IPS DF 19.7 (cell line): ENCODE measurements at places on chromosomes 16 and 17.

DNA sequence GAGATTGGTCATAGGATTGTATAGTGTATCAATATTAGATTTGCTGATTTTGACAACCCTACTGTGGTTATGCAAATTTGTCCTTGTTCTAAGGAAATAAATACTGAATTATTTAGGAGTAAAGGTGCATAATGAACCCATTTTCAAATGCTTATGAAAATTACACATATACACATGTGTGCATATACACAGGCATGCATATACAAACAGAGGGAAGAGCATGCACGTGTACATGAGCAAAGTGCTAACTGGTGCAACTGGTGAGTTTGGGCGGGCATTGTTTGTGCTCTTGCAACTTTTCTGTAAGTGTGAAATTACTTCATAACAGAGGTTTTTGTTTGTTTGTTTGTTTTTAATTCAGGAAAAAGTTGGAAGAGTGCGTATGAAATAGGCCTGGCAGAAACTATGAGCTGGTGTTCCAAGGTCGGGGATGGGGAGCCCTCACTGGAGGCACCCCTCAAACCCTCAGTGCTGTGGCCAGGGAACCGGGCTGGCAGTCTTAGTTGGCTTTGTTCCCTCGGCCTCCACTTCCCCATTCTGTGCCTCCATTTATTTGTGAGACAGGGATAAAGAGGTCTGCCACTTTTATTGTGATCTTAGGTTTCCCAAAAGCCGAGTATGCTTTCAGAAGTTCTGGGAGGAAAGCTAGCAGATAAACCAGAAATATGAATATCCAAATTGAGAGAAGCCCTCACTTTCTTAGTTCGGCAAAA, 5.8 kb downstream of the DEXI start:
- DNase-seq = no peak

DNA sequence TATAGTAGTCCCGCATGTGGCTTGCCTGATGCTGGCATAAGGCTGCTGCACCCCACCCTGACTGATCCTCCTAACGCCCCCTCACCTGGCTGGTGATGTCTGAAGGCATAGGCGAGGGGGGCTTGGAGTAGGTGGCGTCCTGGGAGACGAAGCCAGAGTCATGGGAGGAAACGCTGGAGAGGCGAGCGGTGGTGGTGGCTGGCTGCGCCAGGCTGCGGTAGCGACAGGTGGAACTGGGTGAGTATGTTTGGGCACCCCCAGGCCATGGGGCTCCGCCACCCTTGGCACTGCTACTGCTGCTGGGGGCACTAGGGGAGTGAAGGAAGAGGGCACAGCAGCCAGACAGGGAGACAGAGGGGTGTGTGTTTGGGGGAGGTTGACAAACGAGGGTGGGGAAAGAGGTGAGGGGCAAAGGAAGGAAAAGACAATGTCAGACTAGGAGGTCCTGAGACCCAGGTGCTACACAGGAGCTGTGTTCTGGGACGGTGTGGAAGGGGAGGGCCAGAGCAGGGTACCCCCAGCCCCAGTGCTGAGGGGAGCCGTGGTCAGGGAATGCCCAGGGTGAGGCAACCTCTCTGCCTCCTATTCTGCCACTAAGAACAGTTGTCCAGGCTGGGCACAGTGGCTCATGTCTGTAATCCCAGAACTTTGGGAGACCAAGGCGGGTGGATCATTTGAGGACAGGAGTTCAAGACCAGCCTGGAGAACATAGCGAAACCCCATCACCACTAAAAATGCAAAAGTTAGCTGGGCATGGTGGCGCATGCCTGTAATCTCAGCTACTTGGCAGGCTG, 11.4 kb downstream of the MTSS2 start:
- no peak for DNase-seq

DNA sequence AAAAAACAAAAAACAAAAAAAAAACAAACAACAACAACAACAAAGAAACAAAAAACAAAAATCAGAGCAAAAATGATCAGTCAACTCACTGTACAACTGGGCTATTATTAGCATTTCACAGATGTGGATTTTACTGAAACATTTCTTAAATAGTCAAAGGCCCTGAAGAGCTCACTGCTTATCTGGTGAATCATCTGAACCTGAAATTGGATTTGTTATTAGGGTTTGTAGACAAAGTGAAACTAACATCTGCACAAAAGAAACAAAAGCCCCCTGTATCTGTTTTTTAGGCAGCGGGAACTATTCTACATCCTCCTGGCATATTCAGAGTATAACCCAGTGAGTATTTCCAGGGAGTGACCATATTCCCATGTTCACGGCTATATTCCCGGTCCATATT, 32.6 kb upstream of the KSR1 start:
- DNase-seq = no peak

DNA sequence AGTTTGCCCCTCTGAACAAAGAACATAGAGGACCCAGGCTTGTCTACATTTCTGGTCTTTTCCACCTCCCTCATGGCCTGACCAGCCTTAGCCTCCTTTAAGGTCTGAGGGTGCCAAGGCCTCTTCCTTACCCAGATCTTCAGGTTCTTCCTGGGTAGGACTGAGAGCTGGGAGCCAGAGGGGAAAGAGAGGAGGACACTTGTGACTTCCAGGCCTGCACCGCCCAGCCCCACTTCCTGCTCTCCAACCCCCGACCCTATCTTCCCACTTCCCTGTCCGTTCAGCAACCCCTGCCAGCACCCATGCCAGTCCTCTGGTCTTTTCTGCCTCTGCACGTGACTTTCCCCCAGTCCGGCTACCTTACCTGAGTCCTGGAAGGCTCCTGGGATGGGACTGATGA, 534 bp downstream of the PRSS36 start:
- no peak for DNase-seq

DNA sequence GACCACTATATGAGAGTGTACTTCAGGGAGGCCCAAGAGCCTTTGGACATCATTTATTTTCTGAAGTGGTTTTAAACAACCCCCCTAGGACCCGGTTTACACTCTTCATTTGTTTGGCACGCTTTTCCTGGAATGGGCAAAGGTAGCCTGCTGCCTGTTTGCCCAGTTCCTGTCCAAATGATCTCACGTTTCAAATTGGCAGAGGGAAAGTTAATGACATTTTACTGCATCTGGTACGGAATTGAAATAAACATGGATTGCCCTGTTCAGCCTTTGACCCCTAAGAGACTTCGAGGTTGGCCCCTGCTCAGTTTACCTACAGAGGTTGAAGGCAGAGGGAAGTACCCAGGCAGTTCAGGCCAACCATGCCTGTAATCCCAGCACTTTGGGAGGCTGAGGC, 5.8 kb upstream of the RPRML start:
- no peak for DNase-seq

DNA sequence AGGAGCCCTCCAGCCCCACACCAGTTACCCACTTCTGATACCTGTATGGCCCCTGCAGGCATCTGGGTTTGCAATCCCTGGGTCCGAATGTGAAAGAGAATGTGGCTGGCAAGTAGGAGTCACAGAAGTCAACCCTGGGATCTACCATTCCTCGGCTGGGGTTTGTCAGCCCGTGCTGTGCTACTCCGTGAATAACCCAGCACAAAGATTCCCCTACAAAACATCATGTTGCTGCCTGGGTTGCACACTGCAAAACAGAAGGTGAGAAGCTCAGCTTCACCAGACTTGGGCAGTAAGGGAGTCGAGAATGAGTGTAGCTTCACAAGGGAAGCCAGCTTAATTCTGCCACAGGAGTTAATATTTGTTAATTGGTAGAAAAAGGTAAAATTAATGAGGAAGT, 137.1 kb downstream of the ZFHX3 start:
- DNase-seq = peak; percentile 15

DNA sequence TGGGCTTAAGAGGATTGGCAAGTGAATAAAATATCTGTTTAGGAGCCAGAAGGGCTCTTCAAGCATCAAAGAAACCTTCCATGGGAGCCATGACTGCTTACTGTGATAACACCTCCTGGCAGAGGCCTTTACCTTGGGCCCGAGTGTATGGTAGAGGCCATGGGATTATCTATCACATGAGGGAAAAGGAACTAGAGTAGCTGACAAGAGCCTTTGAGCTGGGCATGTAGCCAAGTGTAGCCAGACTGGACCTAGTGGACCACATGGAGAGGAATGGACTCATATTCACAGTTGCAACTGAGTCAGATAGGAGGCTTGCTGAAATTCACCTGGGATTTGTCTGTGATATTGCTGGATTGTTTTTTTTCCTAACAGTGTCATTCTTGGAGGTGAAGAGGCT, 276.0 kb upstream of the ZFHX3 start:
- no peak for DNase-seq

GRCh38 chr17:59832883-59833379, 59.8 kb downstream of the TUBD1 start:
- DNase-seq = no peak

- no peak for DNase-seq
Measured at GRCh38 chr16:81602792-81603191, 158.2 kb downstream of the CMIP start.

GRCh38 chr16:86522634-86523033, 12.3 kb downstream of the FOXF1 start:
- no peak for DNase-seq

DNA sequence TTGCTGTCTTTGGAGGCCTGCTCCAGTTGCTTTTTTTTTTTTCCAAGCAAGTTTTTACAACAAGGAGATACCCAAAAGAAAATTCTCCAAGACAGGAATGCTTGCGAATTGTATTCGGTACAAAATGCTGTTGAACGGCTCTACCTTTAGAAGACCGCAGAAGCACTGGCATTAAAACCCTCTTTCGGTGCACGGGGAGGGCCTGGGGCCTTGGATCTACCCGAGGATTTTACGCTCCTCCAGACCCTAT, 1.3 kb upstream of the HELZ start:
- no peak for DNase-seq
